ENCODE measurements at places on chromosomes 4 and X.

DNA sequence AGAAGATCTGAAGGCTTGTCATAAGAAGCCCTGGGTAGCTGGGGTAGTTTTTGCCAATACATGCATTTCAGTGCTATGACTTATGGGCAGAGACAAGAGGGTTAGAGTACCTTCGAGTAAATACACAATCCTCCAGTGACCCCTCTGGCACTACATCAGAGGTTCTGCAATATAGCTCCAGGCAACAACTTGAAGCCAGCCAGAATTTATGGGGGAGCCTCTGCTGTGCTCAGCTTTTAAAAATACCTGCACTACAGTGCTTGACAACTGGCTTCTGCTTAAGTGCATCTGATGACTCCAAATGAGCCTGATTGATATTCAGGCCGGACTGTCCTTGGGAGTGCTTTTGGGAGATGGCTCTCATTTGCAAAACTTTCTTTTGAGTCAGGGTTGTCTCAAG lies 44.9 kb upstream of the SMAD1 start:
- no peak for DNase-seq

- no peak for DNase-seq
Measured at GRCh38 chr4:140122891-140123290, 31.1 kb downstream of the MAML3 start.

DNA sequence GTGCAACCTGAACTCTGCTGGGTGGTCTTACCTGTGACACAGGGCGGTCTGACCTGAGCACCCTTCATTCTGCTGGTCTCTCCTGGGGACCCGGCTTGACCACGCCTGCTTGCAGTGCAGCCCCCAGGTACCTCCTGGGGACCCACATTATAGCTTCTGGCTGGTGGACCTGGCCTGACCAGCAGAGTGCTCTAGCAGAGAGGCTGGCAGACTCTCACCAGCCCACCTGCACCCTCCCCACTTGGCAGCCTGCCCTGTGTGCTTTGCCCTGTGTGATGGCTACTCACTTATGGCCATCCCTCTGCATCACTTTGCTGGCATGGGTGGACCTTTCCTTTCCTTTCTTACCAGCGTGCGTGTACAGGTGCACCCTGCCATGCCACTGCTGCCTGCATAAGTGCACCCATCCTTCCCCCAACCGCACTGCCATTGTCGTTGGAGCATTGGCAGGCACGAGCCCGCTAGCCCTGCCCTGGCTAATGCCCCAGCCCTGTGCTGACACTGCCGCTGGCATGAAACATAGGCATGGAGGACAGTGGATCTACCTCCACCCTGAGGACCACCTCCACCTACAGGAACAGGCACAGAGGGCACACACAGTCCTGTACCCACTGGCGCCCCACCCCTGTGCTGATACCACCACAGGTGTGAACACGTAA lies 21.5 kb upstream of the H2AZ1 start:
- no peak for DNase-seq

DNA sequence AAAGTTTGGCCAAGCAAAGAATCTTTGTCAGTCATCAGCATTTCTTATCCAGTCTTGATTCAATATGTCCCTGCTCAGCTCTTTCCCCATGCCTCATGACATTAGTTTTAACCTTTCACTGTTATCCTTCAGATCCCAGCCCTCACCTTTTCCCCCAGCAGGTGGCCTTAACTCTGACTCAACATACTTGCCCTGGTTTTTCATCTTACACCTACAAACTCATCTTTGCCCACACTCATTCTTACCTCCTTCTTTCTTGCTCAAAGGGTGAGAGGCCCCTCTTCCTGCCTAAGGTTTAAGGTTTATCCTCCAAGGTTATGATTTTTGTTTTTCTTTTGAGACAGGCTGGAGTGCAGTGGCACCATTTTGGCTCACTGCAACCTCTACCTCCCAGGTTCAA lies 10.6 kb upstream of the ANXA5 start:
- DNase-seq, result no peak
